ENCODE measurements at places on chromosomes 4 and X.
A peak's percentile ranks its signal among the peaks of the same experiment; 100 is the strongest.

GRCh38 chrX:41621222-41621723, 67.5 kb upstream of the GPR34 start:
- no peak for DNase-seq

GRCh38 chrX:118178450-118178849, 61.8 kb upstream of the KLHL13 start:
- DNase-seq, result no peak

- DNase-seq, result no peak
Measured at GRCh38 chr4:85738721-85739120, 263.8 kb downstream of the ARHGAP24 start.

DNA sequence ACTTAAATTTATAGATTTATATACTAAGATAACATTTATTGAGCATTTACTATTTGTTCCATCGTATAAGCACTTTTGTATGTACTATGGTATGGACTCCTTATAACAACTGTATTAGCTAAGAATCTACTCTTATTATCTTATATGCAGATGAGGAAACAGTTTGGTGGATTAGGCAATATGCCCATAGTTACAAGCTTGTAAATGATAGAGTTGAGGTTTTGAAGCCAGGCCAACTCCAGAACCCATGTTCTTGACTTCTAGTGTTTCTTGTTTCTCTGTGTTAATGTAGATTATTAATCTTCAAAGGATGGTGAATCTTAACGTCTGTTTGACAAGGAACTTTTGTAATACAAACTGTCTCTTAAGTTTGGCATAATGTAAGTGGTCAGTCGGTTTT, 71.3 kb downstream of the STIM2 start:
- DNase-seq, result no peak

DNA sequence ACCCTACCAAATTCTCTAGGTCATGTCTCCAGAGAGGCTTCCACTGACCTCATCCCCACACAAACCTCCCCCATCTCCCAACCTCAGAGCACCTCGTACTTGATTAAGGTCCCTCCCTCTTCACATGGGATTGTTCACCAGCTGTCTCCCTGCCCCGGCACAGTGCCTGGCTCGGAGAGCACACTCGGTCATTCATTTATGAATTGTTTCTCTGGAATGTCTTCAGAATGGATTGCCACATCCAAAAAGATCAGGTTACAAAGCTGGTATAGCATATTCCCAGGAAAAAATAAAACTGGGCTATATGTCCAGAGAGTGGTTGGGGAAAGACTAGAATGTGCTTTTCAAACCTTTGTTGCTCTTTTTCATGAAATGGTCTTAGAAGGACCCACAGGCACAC, 21.6 kb downstream of the JAKMIP1 start:
- no peak for DNase-seq

- no peak for DNase-seq
Measured at GRCh38 chr4:184215709-184216328, 1.9 kb downstream of the ENPP6 start.

DNA sequence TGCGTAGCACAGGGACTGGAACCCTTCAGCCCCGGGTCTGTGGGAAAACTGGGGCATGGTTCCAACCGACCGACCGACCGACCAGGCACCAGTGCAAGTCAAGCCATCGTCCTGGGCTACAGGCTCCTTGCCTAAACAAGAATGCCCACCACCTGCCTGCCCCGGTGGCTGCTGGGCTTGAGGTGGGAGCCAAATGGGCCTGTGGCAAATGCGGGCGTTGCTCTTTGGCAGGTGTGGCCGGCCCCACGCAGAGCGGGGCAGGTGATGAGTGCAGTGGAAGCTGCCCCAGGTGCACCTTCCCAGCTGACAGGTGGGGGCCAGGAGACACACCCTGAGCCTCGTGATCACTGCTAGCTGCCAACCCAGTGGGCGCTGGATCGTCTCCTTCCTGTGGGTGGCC, 77.9 kb downstream of the MTMR1 start:
- DNase-seq, result no peak

GRCh38 chr4:181588733-181589302, 654.4 kb upstream of the TENM3 start:
- DNase-seq, result no peak

GRCh38 chrX:119479845-119480244, 11.6 kb downstream of the SLC25A5 start:
- DNase-seq, result no peak

GRCh38 chr4:185424905-185425646, 688 bp downstream of the UFSP2 start:
- no peak for DNase-seq

- DNase-seq, result no peak
Measured at GRCh38 chr4:95833711-95834194, 6.1 kb upstream of the PDHA2 start.

- no peak for DNase-seq
Measured at GRCh38 chr4:144816668-144817067, 170.7 kb downstream of the HHIP start.

DNA sequence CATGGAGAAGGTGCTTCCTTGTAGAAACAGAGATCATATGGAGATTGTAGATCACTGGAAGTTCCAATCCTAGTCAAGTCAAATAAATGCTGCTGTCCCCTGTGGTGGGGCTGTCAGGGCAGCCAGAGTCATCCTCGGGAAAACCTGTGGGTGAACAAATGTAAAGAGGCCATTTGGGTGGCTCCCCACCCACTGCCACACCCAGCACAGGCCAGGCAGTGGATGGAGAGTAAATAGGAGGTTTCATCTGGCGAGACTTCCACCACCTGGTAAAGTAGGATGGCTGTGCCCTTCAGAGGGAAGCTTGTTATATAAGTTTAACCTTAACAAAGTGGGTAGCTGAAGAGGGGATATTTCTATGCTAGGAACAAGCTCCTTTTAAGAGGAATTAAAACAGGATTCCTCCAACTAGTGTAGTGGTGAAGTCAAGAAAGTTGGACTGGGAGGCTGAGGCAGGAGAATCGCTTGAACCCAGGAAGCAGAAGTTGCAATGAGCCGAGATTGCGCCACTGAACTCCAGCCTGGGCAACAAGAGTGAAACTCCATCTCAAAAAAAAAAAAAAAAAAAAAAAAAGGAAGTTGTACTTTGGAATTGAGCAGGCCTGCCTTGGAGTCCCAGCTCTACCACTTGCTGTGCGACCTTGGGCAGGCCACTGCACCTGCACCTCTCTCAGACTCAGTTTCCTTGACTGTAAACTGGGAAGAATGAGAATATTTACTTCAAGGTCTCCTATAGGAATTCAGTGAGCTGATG, 273.7 kb downstream of the PTTG2 start:
- DNase-seq, result no peak

DNA sequence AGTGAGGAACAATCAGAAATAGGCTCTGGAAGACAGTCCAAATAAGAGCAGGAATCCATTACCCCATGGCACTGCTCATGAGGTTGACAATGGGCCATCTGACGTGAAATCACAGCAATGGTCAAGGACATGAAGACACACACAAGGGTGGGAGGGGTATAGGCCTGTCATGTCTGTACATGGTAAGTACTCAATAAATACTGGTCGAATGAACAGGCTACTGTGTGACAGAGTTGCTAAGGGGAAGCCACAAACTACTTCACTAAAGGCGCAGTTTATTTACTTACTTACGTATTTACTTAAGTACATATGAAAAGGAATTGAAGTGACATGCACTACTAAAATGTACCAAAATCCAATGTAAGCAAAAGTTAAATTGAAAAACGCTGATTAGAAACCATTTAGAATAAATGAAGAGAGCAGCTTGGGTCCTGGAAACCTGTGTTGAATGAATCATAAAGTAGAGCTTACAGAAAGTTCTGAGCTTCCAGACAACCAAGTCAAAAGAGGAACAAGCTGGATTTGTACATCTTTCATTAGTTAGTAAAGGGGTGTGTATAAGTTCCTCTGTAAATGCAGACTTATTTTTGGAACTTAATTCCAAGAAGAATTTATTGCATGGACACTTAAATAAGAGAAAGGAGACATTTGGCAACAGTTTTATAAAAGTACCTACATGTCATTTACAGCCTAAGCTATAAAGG, 32.7 kb downstream of the ALPK1 start:
- DNase-seq, result no peak

DNA sequence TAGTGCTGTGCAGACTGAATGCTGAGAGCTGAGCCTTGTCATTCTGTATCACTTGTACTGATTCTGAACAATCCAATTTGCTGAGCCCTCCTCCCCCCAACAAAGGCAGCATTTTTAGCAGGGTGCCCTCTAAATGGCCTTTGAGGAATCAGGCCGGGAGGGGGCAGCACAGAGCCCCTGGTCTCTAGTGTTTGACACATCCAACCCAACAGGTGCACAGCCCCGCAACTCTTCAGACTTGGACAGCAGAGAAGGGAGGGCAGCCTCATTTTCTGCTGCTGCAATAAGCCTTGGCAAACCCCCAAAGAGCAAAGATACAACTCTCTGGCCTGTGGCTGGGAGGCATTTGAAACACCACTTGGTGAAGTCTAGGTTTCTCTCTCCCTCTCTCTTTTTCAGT, 3.4 kb downstream of the ATP1B4 start:
- peak; percentile 17 for DNase-seq

- no peak for DNase-seq
Measured at GRCh38 chr4:113040793-113041192, 8.7 kb upstream of the ANK2 start.

GRCh38 chr4:175280153-175280552, 362.0 kb downstream of the ADAM29 start:
- no peak for DNase-seq

GRCh38 chr4:7475207-7475606, 40.5 kb upstream of the PSAPL1 start:
- no peak for DNase-seq

GRCh38 chr4:39469429-39470077, 10.7 kb downstream of the LIAS start:
- no peak for DNase-seq

- DNase-seq, result no peak
Measured at GRCh38 chr4:112282860-112283667, 2.6 kb downstream of the TIFA start.

- no peak for DNase-seq
Measured at GRCh38 chrX:65598559-65599147, 64.1 kb upstream of the LAS1L start.

- DNase-seq, result peak; percentile 34
Measured at GRCh38 chr4:169621731-169622492, 1.5 kb downstream of the CLCN3 start.

DNA sequence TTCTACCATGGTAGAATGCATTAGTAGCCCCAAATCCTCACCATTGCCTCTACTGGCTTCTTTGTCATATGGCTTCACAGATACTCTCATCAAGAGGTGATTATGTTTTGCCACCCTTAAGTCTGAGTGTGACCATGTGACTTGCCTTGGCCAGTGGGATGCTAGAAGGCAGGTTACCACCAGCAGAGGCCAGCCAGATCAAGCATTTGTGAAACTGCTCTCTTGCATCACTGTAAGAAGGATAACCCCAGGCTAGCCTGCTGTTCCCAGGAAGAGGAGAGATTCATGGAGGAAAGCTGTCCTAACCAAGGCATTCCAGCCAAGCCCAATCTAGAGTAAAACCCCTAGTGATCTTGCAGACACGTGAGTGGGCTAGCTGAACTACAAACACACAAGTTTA, 46.8 kb downstream of the USP46 start:
- no peak for DNase-seq

GRCh38 chrX:150702966-150703694, 9.9 kb downstream of the MTMR1 start:
- DNase-seq, result no peak

DNA sequence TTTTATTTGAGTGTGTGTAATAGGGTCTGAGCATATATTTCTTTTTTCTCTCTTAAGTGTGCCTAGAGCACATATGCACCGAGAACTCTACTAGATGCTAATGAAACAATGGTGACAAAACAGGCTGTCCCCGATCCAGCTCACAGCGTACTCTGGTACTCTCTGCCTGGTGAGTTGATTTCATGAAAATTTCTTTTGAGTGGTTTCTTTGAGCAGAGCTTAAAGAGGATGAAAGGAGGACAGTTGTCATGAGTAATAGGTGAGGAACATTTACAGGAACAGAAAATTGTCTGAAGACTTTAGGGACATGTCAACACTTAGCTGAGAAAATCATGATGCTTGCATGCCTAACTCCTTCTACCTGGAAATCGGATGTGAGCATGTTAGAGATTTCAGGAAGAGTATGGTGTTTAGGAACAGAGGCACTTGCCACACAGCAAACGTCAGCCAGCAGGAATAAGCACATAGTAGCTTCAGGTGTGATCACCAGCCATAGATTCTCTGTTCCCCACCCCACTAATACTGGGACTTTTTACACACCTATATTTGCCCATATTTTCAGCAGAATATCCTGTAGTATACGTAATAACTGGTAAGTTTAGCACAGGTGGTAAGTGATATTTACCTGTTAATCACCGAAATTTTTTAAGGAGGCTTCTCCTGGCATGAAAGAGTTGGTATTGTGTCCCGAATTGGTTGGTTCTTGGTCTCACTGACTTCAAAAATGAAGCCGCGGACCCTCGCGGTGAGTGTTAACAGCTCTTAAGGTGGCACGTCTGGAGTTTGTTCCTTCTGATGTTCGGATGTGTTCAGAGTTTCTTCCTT, 111.1 kb downstream of the ZNF330 start:
- DNase-seq, result no peak

GRCh38 chr4:32462944-32463343, 1742.8 kb downstream of the PCDH7 start:
- no peak for DNase-seq

GRCh38 chrX:29295987-29296680, 708.9 kb downstream of the IL1RAPL1 start:
- DNase-seq, result no peak

DNA sequence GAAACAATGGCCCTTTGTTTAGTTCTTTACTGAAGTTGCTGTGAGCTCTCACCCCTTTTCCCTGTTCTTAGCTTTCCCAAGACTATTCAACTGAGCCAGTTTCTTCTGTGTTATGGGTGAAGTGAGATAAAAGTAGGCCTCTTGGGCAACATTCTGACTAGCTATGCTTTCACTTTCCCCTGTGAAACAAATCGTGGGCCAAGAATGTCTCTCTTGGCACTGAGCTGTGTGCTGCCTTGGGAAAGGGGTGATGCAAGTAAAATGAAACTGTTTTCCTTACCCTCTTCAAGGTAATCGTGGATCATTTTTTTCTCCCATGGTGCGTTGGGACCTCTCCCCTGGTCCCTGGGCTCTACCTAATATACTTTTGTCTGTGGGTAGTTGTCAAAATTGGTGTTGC, 653.9 kb upstream of the MAGEB2 start:
- DNase-seq, result no peak

GRCh38 chrX:134868771-134869495, 121.9 kb upstream of the SMIM10 start:
- no peak for DNase-seq

DNA sequence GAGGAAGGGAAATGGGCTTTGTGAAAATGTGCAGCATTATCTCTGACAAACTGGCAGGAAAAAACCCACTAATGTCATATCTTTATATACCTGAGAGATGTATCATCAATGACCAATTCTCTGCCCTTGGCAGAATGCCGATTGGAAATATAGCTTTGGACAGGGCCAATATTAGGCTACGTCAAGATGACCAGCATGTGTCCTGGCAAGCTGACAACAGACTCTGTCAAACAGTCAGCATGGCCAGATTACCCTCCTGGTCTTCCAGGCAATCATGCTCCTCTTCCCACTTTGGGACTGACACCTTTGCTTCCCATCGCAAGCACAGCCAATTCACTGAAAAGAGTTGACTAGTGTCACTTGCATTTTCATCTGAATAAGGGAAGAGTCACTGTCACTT, 57.0 kb downstream of the SORBS2 start:
- DNase-seq, result no peak

- DNase-seq, result no peak
Measured at GRCh38 chr4:146053891-146054290, 115.3 kb upstream of the ZNF827 start.

GRCh38 chrX:146448791-146449190, 360.8 kb upstream of the CXorf51B start:
- DNase-seq, result no peak

All from stimulated activated naive CD8-positive, alpha-beta T cell treated with anti-CD3 and anti-CD28 coated beads, Interleukin-15, amount 100 ng/mL, for 72 hours (primary cell).